Tibial nerve (tissue), 4 donors: ENCODE measurements at places on chromosomes 5 and 9. TPM values are rescaled to one million over a fixed set of nuclear protein-coding genes. Genes with fewer than 3 reads are reported as not detected.
A peak's percentile ranks its signal among the peaks of the same experiment; 100 is the strongest.

DNA sequence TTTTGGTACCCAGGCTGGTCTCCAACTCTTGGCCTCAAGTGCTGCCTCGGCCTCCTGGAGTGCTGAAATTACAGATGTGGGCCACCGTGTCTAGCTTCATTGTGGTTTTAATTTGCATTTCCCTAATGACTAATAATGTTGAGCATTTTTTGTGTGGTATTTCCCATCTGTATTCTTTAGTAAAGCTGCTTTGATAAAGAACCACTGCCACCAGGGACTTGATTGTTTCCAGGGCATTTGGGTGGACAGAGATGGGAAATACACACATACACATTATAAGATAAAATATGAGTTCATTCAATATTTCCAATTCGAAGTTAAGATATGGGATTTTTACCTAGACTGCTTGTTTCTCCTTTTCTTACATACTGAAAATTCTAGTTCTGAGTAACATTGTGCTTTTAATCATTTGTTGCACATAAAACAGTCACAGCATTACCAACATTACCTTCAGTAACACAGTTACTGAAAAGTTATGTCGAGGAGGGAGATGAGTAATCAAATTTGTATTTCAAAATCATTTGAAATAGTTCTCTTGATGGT, 28.9 kb downstream of the HABP4 start:
- no peak for DNase-seq
- no peaks in the 10 kb centered on the region for H3K27me3 ChIP-seq
- H3K36me3 ChIP-seq: no peaks in the 10 kb centered on the region
- no peak overlapping the region for H3K4me3 ChIP-seq

Gene KIF12
- not detected for total RNA-seq

DNA sequence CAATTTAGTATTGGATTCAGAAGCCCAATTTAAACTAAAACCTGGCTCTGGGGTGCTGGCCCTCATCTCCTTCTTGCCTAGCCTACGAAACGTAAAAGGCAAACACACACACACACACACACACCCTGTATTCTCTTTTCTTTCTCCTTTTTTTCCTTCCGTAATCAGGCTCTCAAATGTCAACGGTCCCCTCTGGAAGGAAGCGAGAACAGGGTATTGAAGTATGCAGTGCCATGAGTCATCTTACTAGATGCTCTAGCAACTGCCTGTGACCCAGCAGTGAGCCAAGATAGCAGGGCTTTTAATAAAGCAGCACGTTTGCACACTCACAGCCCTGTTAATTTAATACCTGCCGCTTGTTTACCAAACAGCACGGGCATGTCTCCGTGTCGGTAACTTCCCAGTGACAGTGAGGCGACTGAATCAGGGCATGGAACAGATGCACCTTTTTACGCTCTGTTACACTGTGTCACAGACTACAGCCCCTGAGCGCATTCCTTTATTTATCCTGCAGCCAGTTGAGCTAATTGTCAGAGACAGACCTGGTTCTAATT, 243.8 kb downstream of the BNC2 start:
- no peak for DNase-seq
- peak overlapping the region; percentile 51 for H3K27ac ChIP-seq
- no peak overlapping the region for H3K4me3 ChIP-seq
- H3K27me3 ChIP-seq: no peaks in the 10 kb centered on the region
- no peaks in the 10 kb centered on the region for H3K36me3 ChIP-seq
- peaks cover 18% of the 10 kb centered on the region for H3K4me1 ChIP-seq

Gene CD72
- total RNA-seq: 3.5 TPM

DNA sequence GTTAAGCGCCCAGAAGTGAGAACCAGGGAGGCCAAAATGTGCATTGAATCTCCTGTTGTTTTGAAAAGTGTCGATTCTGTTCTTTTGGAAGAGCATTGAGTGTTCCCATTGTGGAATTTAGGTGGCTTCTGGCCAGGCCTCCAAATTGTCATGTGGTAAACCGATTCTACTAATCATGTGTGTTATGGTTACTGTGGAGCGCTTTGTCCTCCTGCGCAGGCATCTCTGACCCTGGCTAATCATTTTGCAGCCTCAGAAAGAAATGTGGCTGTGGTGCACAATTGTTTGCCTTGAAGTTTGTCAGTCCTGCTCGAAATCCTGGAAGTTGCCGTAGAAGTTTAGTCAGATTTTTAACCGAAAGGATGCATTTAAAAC, 121.3 kb downstream of the RASGRF2 start:
- H3K27ac ChIP-seq: no peak overlapping the region
- no peak overlapping the region for H3K4me3 ChIP-seq
- DNase-seq: peak; percentile 63
- H3K27me3 ChIP-seq: no peaks in the 10 kb centered on the region
- H3K4me1 ChIP-seq: no peaks in the 10 kb centered on the region

DNA sequence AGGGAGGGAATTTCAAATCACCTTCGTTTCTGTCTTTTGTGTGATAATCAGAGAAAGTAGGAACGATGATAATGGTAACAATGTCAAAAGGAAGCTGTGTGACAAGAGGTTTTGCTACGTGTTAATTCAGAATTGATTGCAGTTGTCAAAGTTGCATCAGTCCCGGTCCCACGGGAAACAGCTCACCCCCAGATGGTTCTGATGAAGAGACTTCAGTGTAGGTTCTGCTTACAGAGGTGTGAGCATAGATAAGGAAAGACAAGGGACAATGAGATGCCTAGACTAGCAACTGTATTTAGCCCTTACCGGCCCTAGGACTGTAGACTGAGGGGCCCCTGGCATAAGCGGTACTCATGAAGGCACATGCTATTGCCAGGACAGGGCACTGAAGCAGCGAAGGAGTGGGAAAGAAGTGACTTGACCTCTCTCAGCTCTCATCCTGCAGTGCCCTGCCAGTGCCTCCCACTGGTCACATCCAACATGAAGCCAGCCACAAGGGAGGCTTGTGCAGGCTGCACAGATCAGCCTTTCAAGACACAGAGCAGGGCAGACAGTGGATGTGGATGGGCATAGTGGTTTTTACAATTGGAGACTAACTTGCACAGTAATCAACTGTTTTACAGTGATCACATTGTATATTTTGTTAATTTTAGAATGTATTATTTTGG, 21.1 kb downstream of the PDE8B start:
- no peaks in the 10 kb centered on the region for H3K36me3 ChIP-seq
- H3K27me3 ChIP-seq: no peaks in the 10 kb centered on the region
- no peak overlapping the region for H3K27ac ChIP-seq
- no peak for DNase-seq
- H3K4me3 ChIP-seq: no peak overlapping the region

- H3K27ac ChIP-seq: no peak overlapping the region
- no peaks in the 10 kb centered on the region for H3K36me3 ChIP-seq
- DNase-seq: no peak
Observed at GRCh38 chr5:20369518-20369885, 381.5 kb upstream of the CDH18 start.

DNA sequence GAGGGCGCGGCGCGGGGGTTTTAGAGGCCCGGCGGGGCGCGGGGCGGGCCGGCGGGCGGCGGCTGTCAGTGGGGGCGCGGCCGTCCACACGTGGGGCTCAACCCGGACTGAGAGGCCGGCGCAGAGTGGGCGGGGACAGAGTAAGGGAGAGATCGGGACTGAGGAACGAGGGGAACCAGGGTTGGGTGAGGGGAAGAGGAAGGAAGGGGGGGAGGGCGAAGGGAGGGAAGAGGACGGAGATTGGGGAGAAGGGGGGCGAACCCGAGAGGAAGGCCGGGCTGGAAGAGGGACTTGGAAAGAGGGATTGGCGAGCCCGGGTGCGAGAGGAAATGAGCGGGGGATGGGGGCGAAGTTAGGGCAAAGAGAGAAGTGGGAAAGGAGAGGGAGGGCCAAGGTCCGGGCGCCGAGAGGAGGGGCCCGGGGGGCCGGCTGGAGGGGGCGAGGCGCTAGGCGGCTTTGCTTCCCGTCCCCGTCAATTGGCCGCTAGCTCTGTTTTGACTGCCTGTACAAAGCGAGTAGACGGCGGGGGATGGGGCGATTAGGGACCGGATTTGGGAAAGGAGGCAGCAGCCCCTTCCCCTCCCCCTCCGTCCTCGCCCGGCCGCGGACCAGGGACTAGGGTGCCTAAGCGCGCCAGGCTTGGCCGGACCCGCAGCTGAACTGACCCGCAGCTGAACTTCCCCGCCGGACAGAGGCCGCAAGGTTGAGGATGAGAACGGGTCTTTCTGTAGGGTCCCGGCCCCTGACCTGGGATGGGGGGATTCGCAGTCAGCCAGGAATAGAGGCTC, 399 bp upstream of the FBN2 start:
- peak; percentile 27 for DNase-seq
- H3K27ac ChIP-seq: no peak overlapping the region
- H3K27me3 ChIP-seq: no peaks in the 10 kb centered on the region
- peak overlapping the region; percentile 41 for H3K4me3 ChIP-seq

DNA sequence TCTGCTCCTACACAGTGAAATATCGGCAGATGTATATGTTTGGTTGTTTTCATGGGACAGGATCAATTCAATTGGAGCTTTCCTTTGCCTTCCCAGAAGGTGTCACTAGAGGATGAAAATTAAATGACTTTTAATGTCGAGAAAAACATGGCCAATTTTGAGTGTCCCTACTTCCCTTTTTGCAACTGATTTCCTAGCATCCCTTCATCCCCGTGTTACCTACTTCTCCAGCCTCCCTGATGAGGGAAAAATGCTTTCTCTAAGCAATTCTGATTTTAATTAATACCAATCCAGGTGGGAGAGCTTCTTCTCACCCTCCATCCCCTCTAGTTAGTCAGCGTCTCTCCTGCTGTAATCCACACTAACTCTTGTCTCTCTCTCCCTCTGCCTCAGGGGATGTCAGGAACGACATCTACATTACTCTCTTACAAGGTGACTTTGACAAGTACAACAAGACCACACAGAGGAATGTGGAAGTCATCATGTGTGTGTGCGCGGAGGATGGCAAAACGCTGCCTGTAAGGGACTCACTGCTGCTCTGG, 64.9 kb downstream of the DOCK2 start:
- H3K27me3 ChIP-seq: no peaks in the 10 kb centered on the region
- no peaks in the 10 kb centered on the region for H3K36me3 ChIP-seq
- no peak overlapping the region for H3K4me3 ChIP-seq
- H3K4me1 ChIP-seq: no peaks in the 10 kb centered on the region

GRCh38 chr5:25119650-25120049, 474.9 kb upstream of the CDH10 start:
- H3K4me1 ChIP-seq: no peaks in the 10 kb centered on the region
- H3K27me3 ChIP-seq: no peaks in the 10 kb centered on the region
- no peak overlapping the region for H3K27ac ChIP-seq
- no peaks in the 10 kb centered on the region for H3K36me3 ChIP-seq
- no peak for DNase-seq

GRCh38 chr5:37217976-37218375, 31.2 kb downstream of the CPLANE1 start:
- H3K36me3 ChIP-seq: no peaks in the 10 kb centered on the region
- H3K4me3 ChIP-seq: no peak overlapping the region
- no peaks in the 10 kb centered on the region for H3K27me3 ChIP-seq
- no peaks in the 10 kb centered on the region for H3K4me1 ChIP-seq
- no peak overlapping the region for H3K27ac ChIP-seq

Gene RORB
- total RNA-seq: 3.5 TPM

- no peaks in the 10 kb centered on the region for H3K27me3 ChIP-seq
- no peaks in the 10 kb centered on the region for H3K36me3 ChIP-seq
- H3K4me1 ChIP-seq: no peaks in the 10 kb centered on the region
Observed at GRCh38 chr9:137387114-137387890, 35.7 kb downstream of the EXD3 start.

DNA sequence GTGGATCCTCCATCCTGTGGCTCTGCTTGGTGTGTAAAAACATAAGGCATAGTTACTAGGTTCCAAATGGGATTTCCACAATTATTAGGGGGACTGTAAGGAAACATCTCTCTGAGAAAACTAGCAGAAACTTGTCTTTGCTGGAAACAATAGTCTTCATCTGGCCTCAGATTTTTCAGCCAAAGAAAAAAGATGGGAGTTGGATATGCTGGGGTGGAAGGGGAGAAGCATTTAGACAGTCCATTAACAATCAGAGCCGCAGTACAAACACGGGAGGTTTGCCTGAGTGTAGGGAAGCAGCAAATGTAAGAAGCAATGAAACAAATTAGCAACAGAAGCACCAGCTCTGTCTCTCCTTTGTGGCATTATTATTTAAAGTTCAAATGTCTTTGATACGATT, 402.7 kb upstream of the ZNF608 start:
- H3K36me3 ChIP-seq: no peaks in the 10 kb centered on the region
- DNase-seq: no peak
- H3K27ac ChIP-seq: peak overlapping the region; percentile 8
- no peak overlapping the region for H3K4me3 ChIP-seq
- H3K27me3 ChIP-seq: no peaks in the 10 kb centered on the region

GRCh38 chr9:128787659-128788058, 606 bp downstream of the TBC1D13 start:
- no peak for DNase-seq
- H3K4me1 ChIP-seq: peaks cover 12% of the 10 kb centered on the region
- no peaks in the 10 kb centered on the region for H3K27me3 ChIP-seq
- H3K36me3 ChIP-seq: peaks cover 32% of the 10 kb centered on the region
- peak overlapping the region; percentile 87 for H3K4me3 ChIP-seq

Gene IPPK
- total RNA-seq: 8.7 TPM

DNA sequence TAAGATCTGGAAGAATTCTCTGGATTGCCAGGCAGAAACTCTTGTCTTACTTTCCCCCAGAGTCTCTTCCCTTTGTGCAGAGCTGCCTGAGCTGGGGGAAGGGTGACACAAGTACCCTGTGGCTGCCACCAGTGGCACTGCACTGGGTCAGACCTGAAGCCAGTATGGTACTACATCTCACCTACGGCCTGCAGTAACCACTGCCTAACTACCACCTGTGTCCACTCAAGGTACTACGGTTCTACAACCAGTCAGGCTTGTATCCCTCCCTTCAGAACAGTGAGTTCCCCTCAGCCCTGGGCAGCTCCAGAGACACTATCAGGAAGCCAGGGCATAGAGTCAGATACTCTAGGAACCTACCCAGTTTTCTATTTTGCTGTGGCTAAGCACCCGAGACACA, 212.0 kb upstream of the POU5F2 start:
- H3K36me3 ChIP-seq: no peaks in the 10 kb centered on the region
- H3K27ac ChIP-seq: no peak overlapping the region
- no peaks in the 10 kb centered on the region for H3K4me1 ChIP-seq
- H3K27me3 ChIP-seq: no peaks in the 10 kb centered on the region

Gene LIFR
- 208 TPM for total RNA-seq

- H3K27me3 ChIP-seq: no peaks in the 10 kb centered on the region
- H3K27ac ChIP-seq: no peak overlapping the region
- no peaks in the 10 kb centered on the region for H3K36me3 ChIP-seq
- no peak for DNase-seq
- no peak overlapping the region for H3K4me3 ChIP-seq
Observed at GRCh38 chr5:132072528-132072927, 1.1 kb upstream of the CSF2 start.
